ENCODE measurements at places on chromosomes 4 and X.

DNA sequence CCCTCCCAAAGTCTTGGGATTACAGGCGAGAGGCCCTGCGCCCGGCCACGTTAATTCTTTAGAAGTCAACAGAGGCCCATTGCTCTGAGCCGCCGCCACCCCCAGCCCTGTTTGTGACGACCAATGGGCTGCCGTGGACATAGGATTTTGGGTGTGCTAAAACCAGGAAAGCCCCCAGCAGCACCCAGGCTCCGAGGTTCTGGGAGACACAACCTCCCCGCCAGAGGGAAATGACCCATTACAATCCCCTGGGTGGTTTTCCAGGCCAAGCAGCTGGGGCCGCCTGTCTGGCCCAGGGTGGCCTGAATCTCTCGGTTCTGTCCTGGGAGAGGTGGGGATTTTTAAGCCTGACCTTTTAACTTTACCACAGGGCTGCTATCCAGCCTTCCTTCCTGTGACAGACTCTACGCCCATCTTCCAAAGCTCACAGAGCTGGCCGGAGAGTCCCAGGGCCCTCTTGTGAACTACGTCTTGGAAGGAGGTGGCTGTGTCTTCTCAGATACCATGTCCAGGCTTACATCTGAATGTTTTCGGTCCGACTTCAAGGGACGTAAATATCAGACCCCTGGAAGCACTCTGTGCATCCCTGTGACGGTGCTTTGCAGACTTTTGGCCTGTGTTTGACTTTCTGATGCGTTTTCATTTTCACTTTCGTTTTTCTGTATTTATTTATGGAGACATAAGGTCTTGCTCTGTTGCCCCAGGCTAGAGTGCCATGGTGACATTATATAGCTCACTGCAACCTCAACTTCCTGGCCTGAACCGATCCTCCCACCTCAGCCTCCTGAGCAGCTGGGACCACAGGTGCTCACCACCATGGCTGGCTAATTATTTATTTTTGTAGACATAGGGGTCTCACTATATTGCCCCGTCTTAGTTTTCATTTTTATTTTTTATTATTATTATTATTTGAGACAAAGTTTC lies 36.0 kb downstream of the P2RY8 start:
- no peak for DNase-seq

DNA sequence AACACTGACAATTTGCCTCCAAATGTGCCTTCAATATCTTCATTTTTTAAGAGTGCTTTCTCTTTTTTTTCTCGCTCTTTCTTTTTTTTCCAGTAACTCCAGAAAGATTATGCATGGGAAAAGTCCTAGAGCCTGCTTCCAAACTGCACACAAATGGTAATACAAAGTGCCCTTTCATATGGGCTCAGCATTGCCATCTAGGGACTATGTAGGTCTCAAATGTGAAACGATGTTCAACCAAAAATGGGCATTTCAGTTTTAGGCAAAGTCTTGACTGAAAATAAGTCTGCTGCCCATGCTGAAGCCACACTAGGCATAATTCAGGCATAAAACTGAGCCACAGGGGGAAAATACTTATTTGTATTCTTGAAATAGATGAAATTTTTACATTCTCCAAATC lies 65.6 kb downstream of the SYNPO2 start:
- no peak for DNase-seq

- DNase-seq = no peak
Observed at GRCh38 chrX:43448688-43449087, 207.4 kb upstream of the MAOA start.

- no peak for DNase-seq
Observed at GRCh38 chr4:174524242-174524641, 2.0 kb upstream of the HPGD start.

All from GOT3 (cell line).